NCI-H2081 treated with DMSO at 0.1 percent for 48 hours (cell line): ENCODE measurements at places on chromosomes 1 and 21.

- no peak for DNase-seq
Measured at GRCh38 chr1:113452921-113453770, 62.8 kb downstream of the MAGI3 start.

DNA sequence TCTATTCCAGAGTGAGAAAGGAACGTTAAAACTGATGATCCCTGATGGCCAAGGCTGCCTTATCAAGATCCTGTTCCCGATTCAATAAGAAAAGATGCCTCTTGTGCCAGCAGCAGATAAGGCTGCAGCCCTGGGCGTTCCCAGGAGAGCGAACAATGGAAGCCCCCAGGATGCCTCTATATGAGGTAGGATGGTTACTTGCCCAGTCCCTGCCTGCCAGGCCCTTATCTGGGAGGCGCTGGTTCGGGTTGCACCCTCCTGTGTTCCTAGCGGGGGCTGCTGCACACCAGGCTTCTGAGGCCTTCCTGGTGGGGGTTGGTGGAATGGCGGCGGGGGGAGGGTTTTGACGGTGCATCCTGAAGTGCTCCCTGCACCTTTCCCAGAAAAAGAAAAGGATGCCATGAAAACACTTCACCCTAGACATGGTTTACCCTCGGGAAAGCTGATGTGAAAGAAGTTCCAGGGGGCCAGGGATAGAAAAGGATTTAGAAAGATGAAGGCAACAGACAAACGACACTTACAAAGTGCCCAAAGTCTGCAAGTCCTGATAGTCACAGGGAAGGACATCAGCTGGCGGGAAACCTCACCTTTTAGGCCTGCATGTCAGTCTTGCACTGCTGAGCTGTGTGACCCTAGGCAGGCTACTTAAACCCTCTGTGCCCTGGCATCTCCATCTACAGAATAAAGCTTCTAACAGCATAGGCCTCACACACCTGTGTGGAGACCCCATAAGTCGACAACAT lies 100.3 kb downstream of the KCNJ15 start:
- DNase-seq = no peak

GRCh38 chr1:33143176-33143575 lies 38.7 kb downstream of the TRIM62 start:
- no peak for DNase-seq

GRCh38 chr1:30330644-30331043 lies 392.7 kb downstream of the MATN1 start:
- no peak for DNase-seq

DNA sequence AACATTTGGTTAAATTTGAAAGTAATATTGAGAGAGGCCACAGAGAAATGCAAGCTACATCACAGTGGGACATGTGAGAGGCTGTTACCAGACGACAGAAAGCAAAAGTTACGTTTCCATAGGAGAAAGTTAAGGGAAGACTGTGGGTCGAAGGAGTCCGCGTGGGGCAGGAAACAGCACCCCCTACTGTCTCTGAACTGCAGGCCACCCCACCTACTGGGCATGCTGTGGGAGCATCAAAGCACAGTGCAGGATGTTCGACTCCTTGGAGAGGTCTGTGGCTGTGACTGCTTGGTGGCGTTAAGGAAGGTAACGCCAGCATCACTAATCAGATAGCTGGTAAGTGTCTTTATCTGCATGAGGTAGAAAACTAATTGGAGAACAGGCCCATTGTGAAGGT lies 123.9 kb downstream of the PTBP2 start:
- no peak for DNase-seq

DNA sequence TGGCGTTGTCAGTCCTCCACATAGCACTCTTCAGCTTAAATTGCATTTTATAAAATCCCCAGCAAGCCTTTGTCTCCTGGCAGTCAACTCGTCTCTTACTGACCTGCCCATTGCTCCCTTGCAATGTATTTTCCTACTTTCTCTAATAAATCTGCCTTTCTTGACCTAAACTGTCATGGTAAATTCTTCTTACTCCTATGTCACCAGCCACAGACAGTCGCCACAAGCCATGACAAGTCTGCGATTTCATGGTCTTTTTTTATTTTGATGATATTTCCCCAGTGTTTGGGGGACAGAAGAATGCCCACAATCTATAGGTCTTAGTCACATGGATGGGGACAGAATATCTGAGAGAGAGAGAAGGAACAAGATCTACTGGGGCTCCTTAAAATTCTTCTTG lies 8.4 kb downstream of the IFNAR2 start:
- DNase-seq = no peak

DNA sequence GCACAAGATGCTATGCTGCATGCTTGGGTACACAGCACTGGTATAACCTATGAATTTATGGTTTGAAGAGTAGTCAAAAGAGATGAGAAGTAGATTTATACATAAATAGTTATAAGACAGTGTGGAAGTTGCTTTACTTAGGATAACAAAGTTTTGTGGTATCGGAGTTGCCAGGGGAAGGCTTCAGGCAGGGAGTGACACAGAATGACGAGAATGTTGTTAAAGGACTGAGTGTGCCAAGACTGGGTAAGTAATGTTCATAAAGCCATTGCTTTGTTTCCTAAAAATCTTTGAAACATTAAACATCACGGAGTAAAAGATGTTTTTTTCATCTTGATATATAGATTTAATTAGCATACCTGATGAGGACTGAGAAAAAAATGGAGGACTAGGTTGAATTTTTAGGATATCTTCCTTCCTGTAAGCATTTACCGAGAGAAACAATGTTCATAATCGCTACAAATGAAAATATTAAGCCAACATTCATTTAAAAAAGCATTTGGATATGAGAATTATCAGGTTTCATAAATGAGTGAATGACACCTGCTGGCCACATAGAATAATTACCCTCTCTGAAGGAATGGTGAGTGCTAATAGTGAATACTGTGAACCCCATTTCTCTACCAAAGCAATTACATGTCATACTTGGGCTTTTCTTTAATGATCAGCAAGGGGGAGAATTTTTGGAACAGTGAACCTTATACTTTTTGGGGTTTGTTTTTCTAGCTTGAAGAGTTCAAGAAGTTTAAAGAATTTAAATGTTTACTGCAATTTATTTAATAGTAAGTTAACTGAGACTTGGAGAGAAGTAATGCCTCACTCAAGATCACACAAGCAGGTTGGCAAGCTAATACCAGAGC lies 28.4 kb downstream of the EXTL2 start:
- no peak for DNase-seq

GRCh38 chr1:110798691-110799256 lies 74.2 kb upstream of the CD53 start:
- DNase-seq = no peak

- DNase-seq = no peak
Measured at GRCh38 chr1:233518344-233518743, 95.6 kb upstream of the KCNK1 start.

DNA sequence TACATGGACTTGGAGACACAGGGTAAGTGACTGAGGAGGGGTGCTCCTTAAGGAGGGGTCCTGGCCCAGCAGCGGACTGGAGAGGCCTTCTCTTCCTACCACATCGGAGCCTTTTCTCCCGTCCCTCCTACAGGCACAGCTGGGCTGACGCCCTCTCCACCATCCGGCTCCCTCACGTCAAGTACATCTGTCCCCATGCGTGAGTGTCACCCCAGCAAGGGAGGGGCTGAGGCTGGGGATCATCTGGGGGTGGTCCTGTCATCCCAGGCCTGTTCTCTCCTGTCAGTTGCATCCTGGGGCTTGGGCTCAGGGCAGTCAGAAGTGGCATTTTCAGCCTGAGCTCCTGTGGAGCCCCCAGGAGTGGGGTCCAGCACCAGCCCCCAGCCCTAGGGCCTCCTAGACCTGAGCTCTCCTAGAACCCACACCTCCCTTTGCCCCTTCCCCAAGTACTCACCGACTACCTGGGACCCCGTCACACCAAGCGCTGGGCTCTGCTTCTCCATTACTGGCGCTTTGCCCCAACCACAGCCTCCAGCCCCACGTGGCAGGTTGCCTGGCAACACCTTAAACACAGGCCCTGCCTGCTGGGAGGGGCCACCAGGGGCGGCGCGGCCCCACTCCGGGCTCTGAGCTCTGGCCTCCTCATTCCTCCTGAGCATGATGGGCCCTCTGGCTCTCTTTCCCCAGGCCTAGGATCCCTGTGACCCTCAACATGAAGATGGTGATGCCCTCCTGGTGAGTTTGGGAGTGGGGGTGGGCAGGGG lies 2.3 kb downstream of the LYPLA2 start:
- DNase-seq = no peak

- DNase-seq = no peak
Measured at GRCh38 chr1:229326601-229327000, 16.2 kb downstream of the CCSAP start.

GRCh38 chr1:159161001-159161718 lies 10.3 kb upstream of the CADM3 start:
- no peak for DNase-seq
